ENCODE measurements at places on chromosomes 13 and 19.
A peak's percentile ranks its signal among the peaks of the same experiment; 100 is the strongest.

- no peak for DNase-seq
Observed at GRCh38 chr19:36379510-36379819, 464 bp upstream of the ZFP14 start.

DNA sequence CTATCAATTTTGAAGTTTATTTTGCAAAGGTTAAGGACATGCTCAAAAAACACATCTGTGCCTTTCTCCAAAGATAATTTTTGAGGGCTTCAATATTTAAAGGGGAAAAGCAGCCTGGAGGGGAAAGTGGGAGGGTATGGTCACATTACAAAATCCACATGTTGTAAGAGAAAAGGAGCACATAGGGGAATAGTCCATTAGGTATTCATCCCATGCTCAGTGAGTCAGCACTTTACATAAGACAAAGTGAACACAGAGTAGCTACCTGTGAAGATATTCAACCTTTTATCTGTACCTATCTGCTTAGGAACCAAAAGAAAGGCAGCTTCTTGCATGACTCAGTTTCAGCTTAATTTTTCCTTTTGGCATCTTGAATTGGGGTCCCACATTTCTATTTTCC, 932.0 kb downstream of the SLITRK6 start:
- DNase-seq = no peak

GRCh38 chr19:35903550-35904179, 1.3 kb downstream of the HCST start:
- DNase-seq = peak; percentile 92

- DNase-seq = no peak
Observed at GRCh38 chr13:97234742-97235141, 12.6 kb downstream of the MBNL2 start.

DNA sequence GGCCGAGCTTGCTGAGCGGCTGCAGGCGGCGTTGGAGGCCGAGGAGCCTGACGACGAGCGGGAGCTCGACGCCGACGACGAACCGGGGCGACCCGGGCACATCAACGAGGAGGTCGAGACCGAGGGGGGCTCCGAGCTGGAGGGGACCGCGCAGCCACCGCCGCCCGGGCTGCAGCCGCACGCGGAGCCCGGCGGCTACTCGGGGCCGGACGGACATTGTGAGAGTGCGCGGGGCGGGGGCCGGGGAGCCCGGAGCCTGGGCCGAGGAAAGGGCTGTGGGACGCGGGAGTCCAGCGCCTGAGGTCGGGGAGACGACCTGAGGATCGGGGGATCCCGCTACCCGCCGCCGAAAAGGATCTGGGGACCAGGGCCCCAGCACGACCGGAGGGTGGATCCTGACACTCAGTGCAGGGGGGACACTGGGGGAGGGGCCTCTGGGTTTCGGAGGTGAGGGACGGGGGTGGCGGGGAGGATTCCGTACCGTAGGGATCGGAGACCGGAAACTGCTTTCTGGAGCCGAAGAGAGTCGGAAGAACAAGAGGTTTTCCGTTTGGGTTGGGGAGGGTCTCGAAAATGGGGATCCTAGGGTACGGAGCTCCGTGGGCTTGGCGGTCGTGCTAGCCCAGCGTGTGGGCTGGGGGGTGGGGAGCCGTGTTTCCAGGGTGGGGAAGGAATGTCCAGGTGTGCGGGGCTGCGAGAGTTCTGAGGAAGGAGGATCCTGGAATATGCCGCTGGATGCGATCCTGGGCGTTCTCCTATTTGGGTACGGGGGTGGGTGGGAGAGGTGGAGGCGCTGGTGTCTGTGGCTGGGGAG, 616 bp downstream of the HNRNPUL1 start:
- peak; percentile 59 for DNase-seq

DNA sequence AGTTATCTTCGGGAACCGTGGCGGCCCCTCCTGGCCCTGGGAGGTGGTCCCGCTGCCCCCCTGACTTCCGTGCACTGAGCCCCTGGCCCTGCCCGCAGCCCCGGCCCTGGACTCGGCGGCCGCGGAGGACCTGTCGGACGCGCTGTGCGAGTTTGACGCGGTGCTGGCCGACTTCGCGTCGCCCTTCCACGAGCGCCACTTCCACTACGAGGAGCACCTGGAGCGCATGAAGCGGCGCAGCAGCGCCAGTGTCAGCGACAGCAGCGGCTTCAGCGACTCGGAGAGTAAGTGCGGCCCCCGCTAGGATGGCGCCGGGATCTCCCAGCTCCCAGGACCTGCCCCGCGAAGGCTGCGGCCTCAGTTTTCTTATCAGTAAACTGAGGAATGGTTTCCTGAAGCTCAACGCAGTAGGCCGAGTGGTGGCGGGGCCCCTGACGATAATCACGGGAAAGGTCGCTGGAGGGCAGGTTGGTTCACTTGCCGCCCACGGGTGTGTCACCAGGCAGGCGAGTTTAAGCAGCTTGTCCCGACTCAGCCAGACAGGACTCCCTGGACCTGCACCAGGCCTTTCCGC, 924 bp downstream of the RGCC start:
- peak; percentile 67 for DNase-seq

GRCh38 chr13:95480131-95480545, 72.4 kb upstream of the CLDN10 start:
- no peak for DNase-seq

DNA sequence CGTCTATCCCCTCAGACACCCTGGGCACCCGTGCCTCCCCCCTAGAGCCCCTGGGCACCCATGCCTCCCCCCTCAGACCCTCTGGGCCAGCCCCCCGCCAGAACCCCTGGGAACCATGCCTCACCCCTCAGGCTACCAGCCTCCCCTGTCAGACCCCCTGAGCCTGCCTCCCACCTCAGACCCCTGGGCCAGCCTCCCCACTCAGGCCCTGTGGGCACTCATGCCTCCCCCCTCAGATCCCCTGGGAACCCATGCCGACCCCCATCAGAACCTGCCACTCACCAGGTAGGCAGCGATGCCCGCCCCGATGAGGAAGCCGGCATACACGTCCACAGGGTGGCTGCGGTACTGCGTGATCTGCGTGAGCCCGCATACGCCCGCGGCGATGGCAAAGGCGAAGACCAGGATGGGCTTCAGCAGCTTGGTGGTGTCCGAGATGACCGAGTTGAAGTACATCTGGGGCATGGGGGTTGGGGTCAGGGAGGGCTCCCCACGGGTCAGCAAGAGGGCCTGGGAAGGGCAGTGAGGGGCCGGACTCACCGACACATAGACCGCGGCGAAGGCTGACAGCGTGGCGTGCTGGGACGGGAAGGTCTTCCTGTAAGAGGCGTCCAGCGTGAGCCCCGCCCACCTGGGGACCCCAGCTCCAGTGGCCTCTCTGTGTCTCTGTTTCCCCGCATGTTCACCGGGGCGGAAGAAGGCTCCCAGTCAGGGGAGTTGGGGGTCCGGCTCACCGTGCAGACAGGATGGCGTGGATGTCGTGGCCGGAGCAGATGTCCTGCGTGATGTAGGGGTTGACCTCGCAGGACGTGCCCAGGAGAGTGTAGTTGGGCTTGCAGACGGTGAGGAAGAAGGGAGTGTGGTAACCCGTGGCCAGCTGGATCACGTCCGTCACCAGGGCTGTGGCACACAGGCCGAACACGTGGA, 7.3 kb downstream of the PLPPR3 start:
- no peak for DNase-seq

DNA sequence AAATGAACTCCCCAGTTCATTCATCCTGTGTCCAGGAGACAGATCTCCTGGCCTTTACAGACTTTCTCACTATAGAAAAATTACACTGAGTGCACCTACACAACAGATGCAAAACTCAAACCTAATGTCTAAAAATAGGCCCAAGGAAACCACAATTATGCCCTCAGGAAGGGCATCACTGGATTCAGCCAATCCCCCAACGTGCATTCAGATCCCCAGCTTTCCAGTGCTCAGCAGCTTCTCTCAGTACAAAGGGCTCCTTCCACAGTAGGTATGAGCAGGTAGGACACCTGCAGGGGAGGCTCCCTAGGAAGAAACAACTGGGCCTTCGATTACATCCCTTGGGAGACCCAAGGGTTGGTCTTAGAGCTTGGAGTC, 2.1 kb downstream of the ZNF709 start:
- DNase-seq = no peak

DNA sequence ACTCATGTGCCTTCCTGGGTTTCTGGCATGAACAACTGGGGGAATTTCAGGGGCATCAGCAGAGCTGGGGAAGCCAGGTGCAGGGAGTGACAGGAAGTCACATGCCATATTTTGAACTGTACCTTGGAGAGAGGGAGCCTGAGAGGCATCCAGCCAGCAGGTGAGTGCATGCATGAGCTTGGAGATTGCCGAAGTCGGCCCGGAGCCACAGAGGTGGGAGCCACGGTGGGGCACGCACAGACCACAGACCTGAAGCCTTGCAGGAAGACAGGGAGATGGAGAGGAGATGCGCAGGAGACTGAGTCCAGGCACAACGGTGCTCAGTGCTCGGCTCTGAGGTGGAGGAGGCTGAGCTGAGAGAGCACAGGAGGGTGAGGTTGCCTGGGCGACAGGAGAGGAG, 55.1 kb downstream of the CDADC1 start:
- no peak for DNase-seq

DNA sequence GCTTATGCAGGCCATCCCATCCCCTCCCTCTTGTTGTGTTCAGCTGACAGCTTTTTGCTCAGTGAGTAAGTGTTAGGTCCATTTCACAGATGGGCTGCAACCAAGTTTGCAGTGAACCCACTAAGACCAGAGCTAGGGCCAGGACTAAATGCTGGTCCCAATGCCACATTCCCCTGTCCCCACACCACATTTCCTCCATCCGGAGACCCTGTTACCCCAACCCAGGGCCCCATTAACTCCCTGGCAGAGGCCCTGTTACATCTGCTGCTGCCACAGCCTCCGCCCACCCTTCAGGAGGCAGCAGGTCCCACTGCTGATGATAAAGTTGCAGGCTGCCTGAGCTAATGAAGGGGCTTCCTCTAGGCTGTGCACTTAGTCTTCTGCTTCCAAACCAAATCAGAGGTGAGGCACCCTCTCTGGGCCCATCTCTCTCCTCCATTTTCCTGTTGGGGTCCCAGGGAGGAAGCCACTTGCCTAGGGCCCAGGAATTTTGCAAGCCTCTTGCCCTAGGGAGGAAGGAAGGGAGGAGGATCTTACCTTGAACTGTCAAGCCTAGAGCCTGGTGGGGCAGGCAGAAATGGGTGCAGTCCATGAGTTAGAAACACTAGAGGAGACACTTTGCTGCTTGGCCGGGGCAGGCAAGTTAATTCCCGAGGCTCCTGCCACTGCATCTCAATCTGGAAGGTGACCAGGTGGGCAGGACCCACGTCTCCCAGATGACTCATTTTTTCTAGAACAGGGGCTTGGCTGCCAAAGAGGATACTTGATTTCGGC, 3.4 kb upstream of the USF2 start:
- DNase-seq = no peak

DNA sequence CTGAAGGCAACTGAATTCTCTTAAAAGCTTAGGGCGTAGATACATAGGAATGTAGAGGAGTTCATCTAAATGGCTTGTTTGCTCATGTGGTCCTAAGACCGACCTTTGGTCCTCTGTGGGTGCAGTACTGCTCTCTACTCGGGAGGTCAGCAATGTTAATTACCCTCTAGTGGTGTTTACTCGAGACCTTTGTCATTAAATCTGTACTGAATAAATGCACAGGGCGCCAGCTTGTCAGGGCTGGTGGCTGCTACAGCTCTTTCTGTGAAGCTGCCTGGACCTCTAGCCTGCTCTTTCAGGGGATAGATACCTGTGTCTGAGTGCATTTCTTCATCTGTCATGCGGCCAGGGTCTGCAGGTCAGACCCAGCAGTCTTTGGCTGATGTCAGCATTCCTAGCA, 29.2 kb upstream of the MPHOSPH8 start:
- DNase-seq = no peak

- DNase-seq = no peak
Observed at GRCh38 chr19:46392837-46393236, 20.5 kb downstream of the CCDC8 start.

- DNase-seq = no peak
Observed at GRCh38 chr19:32917616-32917996, 48.0 kb upstream of the SLC7A9 start.

- no peak for DNase-seq
Observed at GRCh38 chr13:27014406-27015359, 156.9 kb downstream of the USP12 start.

DNA sequence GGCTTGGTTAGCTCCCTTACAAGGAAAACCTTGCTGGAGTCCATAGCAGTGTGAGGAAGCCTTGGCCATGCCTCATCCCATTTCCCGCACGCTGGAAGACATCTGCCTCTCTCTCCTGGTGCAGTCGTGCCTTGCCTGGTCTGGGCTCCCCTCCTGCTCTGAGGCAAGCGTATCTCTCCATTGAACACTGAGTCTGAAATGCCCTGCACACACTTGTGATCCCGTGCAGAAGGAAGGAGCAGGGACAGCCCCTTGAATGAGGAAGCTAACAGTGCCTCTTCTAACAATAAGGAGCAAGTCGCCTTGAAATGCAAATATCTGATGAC, 407 bp upstream of the ZNF440 start:
- no peak for DNase-seq

GRCh38 chr19:7868326-7868670, 5.9 kb downstream of the PRR36 start:
- peak; percentile 43 for DNase-seq

DNA sequence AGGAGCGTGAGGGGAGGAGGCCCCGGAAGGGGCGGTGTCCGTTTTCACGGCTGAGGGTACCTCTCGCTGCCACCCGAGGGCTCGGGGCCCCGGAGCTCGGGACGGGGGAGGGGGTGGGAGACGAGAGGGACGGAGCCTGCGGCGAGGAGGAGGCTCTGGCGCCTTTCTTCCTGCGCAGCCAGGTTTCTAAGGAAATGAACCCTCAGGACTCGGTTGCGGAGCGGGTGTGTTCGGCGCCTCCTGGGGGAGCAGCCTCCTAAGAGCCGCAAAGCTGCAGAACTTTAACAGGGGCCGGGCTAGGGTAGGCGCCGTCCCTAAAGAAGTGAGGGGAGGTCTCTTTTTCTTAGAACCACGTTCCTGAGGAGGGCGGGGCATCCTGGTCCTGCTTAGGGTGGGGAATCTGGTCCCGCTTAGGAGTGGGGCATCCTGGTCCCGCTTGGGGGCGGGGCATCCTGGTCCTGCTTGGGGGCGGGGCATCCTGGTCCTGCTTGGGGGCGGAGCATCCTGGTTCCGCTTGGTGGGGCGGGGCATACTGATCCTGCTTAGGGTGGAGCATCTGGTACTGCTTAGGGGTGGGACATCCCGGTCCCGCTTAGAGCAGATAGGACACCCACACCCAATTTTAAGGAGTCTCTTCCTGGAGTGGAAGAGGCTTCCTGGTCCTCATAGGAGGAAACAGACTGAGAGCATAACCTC, 6.2 kb downstream of the SYT5 start:
- no peak for DNase-seq

DNA sequence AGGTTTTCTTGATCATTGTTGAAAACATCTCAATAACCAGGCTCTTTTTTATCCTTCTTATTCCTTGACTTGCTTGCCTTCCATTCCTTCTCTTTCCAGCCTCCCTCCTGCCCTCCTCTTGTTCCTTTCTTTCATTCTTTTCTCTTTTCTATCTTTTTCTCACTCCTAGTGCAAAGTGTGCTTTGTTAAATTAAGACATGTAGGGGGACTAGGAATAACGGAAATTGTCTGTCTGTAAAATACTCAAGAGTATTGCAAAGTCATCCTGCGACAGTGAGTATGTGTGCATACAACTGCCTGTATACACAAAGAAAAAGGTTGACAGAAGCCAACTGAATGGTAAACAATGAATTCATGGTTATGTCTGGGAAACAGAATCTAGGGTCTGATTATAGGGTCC, 70.1 kb downstream of the LRRC63 start:
- no peak for DNase-seq
